ENCODE measurements at places on chromosomes 7 and 10.

DNA sequence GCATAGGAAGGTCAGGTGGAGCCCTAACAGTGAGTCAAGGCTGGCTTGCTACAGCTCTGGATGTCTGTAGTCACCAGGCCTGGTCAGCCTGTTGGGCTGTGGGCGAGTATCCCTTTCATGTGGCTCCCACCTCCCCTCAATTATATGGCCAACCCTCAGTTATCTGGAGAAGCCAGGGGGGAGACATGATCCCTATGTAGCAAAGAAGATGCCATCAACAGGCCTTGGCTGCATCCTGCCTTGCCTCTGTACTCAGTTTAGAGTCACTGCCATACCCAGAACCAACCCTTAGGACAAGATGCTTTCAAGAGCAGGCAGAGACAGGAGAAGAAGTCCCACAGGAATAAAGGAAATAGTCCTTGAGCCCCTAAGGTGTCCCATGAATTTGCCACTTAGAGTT is 763.9 kb downstream of the GRID1 start:
- no peak for DNase-seq

GRCh38 chr10:79152423-79152817 is 83.7 kb downstream of the ZMIZ1 start:
- no peak for DNase-seq

DNA sequence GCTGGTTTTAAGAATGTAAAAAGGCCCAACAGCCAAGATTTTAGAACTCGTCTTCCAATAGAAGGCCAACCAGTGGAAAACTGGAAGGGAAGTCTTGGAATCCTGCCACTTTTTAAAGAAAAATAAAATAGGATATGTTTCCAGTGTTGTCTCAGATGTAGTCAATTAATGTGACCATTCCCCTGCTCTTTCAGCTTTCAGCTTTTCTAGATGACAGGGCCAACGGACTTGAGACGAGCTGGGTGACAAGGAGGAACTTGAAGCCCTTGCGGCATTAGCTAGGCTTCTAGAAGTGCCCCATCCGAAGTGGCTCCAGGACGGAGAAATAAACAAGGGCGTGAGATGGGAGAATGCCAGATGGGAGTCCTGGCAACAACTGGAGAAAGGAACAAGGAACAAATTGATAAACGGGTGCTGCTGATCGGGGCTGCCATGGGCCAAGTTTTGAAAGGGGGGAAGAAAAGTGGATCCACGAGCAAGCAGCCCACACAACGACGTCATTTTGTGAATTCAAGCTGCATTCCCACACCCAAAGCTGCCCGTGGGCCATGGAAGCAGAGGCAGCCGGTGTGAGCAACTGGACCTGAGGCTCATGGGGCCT is 42.3 kb downstream of the CTBP2 start:
- no peak for DNase-seq

- no peak for DNase-seq
Observed at GRCh38 chr10:59903871-59904270, 2.5 kb downstream of the CCDC6 start.

DNA sequence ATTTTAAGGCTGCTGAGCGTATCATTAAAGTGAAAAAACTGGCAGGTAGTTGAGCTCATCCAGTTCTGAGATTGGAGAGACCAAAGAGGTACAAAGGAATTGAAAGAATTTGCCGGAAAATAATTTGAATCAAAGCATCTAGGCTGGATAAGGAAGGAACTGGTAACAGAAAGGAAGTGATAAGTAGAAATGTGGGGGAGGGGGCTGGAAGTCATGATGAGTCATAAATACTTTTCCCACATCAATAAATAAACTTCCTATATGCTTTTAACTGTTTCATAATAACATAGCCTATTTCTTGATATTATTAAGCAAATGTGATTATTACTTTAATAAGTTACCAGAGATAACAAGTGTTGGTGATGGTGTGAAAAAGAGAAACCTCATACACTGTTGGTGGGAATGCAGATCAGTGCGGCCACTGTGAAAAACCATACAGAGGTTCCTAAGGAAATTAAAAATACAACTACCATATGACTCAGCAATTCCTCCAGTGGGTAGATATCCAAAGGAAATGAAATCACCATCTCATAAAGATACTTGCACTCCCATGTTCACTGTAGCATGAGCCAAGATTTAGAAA is 27.0 kb downstream of the ZNF438 start:
- DNase-seq, result no peak

DNA sequence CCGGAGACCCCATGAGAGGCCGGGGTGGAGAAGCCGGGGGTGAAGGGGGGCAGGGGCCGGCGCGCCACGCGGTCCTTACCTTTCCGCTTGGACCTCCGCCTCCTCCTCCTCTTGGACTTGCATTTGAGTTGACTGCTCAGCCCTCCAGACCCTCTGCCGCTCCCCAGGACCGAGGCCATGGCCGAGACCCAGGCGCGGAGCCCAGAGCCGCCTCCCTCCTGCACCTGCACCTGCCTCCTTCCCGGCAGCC is 428 bp downstream of the ADARB2 start:
- DNase-seq, result no peak

DNA sequence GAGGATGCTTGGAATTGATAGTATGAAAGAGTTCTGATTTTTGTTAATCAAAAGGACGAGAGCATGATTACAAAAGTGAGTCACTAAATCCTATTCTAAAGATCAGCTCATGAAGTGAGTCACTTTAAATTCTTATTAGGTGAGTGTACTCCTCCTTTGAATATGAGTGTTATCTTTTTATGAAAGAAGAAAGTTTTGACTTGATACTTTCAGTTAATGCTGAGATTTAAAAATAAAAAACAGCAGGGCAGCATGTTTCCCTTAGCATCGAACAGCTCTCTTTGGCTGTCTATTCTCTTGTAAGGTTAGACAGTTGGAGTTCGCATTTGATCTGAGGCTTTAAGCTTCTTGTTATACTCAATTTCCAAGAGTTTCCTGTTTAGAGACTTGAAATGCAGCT is 222.0 kb downstream of the TWIST1 start:
- DNase-seq, result no peak

- no peak for DNase-seq
Observed at GRCh38 chr10:81953420-81953819, 78.4 kb downstream of the NRG3 start.

DNA sequence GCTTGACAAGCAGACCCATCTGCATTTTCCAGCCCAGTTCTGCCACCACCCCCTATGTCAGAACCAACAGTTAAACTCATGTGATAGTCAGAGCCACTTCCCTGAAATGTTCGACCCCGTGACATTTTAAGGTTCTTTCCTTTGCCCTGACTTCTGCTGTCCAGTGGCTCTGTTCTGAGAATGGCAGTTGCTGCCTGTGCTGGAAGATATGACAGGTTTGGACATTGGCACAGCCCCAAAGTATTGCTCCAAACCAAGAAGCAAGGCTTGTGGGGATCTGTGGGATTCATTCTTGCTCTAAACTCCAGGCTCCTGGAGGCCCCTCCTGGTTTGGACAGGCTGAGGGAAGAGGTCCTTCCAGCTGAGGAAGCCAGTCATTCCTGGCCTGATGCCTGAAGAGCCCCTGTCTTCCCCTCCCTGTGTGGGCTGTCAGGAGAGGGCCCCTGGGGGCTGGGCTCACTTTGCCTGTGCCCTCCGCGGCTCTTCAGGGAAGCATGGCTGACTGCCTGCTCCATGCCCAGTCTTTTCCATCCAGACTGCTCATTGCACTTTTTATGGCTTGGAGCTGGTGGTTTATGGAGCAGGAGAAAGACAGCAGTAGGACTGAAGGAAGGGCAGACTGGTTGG is 138.0 kb downstream of the CDH23 start:
- DNase-seq, result no peak

GRCh38 chr10:28913436-28914237 is 236.3 kb downstream of the BAMBI start:
- DNase-seq, result no peak

GRCh38 chr10:112907893-112908292 is 42.2 kb upstream of the TCF7L2 start:
- DNase-seq, result no peak

- DNase-seq, result peak; percentile 83
Observed at GRCh38 chr7:123836656-123837055, 8.3 kb upstream of the HYAL4 start.

DNA sequence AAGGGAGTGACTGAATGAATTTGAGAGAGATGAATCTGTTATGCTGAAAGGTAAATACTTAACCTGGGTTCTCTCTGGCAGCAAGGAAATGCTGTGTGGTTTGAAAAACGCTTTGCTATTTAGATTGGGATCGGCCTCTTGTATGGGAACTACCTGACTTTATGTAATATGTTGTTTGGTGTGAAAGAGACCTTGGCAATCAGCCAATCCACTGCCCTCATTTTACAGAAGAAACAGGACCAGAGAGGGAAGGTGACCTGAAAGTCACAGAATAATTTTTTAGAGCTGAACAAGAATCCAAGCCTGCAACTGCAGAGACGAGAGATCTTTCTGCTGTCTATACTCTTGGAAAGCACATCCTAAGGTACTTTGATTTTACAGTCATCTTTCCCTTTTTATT is 1.0 kb downstream of the BUD31 start:
- DNase-seq, result no peak

DNA sequence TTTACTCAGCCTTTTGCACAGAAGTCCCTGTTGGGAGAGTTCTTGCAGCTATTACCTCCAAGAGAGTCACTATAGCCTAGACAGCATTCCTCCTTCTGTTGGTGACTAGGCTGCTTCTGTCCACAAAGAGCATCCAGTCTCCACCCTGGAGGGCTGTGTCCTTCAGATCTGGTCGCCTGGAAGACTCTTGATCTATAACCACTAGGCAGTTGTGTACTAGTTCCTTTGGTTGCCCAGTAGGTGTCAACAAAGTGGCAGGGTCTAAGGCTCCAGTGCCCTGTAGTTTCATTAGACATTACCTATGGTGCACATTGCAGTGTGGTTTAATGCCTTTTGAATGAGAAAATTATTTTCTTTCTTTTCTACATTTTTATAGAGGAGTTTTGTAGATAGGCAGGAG is 11.3 kb upstream of the AKR1C2 start:
- DNase-seq, result no peak

- peak; percentile 66 for DNase-seq
Observed at GRCh38 chr7:20407585-20408466, 77.1 kb downstream of the ITGB8 start.

GRCh38 chr10:97261183-97261582 is 31.3 kb downstream of the ARHGAP19 start:
- DNase-seq, result no peak

DNA sequence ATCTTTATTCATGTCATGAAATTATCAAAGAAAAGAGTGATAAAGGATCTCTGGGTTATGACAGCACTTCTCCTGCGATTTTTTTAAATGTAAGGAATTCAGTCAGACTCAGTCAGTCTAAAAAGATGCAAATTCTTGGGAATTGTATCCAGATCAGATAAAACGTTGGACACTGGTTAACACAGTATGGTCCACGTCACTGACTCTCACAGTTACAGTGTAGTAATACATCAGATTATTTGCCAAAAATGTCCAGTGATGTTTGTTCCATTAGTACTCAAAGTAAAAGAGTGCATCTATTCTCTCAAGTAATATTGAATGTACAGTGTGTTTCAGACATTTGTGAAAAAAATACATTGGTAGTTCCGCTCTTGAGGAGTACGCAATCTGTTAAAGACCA is 224.5 kb downstream of the PCDH15 start:
- no peak for DNase-seq

GRCh38 chr10:42578019-42578418 is 60.4 kb downstream of the ZNF33B start:
- no peak for DNase-seq

DNA sequence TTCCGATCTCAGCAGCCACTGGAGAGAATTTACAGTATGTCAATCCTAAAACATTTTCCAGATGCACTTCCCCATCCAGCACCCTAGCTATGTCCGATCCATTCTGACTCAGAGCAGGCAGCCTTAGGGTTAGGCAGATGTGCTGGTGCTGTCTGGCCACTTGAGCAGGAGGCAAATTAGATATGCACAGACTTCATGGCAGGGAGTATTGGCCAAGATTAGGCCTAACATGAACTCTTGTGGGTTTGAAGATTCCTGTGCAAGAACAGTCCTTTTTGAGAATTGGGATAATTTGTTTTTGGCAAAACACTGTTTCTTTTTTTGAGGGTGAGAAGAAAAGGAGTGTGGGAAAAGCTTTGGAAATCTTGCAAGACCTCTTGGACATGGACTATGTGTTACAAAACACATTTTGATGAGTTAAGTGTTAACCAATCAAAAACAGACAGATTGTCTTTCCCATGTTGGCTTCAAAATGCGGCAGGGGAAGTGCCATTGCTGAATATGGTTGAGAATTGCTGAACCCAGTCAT is 218.6 kb upstream of the INHBA start:
- no peak for DNase-seq

DNA sequence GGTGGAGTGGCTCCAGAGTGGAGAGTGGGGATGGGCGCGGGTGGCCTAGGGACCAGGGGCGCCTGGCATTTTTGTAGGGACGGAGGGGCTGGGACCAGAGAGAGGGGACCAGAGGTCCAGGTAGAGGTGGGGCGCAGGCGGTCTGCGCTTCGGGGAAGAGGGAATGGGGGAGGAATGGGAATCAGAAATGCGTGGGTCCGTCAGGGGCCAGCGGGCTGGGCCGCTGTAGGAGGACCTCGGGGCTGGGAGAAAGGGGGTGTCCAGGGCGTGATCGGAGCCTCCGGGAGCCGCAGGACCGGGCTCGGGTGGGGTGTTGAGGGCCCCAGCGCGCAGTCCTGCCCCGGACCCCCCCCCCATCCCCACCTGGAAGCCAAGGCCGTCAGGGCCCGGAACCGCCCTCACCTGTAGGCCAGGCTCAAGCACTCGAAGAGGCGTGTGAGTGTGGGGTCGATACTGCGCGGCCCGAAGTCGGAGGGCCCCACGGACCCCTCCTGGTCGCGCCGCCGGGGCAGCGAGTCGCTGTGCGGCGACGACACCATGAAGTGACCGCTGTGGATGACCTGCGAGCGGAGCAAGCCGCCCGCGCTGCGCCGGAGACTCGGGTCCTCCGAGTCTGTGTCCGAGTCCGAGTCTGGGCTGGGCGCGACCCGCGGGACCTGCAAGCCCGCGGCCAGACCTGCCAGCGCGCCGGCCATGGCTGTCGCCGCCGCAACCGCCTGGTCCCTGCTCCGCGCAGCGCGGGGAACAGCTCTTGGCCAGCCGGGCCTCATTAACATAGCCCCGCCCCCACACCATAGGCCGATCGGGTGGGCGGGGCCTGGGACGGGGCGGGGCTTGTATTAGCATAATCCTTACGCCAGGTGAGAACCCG is at the start of gene MLXIPL:
MLXIPL (minus strand) TSS at position 725 of the 871 bp plus-strand sequence; CDS start at position 695, 30 bp downstream.
- peak; percentile 94 for DNase-seq

GRCh38 chr7:38142736-38143135 is 35.3 kb upstream of the STARD3NL start:
- DNase-seq, result no peak

GRCh38 chr10:14602807-14603533 is 171.7 kb downstream of the FAM107B start:
- no peak for DNase-seq

Measured in WERI-Rb-1 (cell line).